ENCODE measurements at places on chromosomes 3 and 15.

- no peak for DNase-seq
These were observed 81.1 kb downstream of the SLTM start for GRCh38 chr15:58852347-58852746.

- DNase-seq: no peak
These were observed 137.0 kb downstream of the KLF13 start for GRCh38 chr15:31463521-31464102.

DNA sequence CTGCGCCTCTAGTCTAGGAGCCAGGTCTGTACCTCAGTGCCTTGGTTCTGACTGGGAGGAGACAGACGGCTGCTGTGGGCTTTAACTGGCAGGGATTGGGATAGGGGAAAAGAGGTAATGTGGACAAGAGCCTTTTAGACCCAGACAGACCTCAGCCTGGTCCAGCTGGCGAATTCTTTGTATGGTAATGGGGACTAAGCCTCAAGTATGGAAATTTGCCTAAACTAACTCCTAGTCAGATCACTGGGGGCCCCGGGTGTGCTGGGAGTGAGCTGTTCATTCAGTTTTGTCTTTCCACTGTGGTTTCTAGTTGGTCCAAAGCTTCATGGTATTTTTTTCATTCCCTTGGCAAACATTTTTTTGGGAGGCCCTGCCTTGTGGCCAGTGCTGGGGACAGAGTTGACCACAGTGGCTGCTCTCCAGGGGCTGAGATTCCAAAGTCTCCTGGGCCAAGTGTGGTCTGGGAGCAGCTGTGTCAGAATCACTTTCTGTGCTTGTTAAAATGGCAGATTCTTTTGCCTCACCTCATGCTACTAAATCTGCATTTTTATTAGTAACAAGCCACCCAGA lies 261.4 kb upstream of the C2CD4B start:
- DNase-seq: no peak

GRCh38 chr3:48708481-48708889 lies 8.5 kb downstream of the IP6K2 start:
- no peak for DNase-seq
